ENCODE measurements at places on chromosomes 7 and 10.

- no peak for DNase-seq
Observed at GRCh38 chr10:43221419-43222209, 45.3 kb downstream of the RASGEF1A start.

DNA sequence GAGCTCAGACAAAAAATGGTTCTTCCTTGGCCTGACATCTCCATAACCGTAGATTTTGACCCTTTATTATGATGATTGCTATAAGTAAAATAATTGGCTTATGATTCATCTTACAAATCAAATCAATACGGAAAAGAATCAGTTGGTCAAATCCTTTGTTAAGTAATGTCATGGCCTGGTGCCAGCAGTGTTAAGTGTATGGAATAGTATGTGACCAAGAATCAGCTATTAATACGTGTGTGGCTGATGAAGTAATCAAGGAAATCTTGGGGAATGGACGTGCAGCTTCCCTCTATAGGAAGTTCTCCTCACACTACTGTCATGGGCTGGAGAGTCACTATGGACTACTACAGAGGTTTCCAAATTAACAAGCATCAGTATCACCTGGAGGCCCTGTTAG lies 230.6 kb downstream of the TWIST1 start:
- DNase-seq: no peak

DNA sequence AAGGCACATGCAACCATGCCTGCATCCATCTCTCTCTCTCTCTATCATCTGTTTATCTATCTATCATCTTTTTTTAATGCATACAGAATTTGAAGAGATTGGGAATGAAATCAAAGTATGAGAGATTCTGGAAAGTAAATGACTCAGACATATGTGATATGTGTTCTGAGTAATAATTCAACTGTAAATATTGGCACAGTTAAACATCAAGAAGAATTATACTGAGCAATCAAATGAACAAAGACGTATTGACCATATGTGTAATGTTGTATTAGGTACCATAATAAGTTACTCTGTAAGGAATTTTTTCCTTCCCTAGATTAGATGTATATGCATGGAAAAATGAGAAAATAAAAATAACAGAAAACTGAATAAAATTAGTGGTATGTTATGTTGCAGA lies 108.3 kb downstream of the SUGCT start:
- DNase-seq: no peak

GRCh38 chr10:9302140-9302746 lies 1247.8 kb downstream of the GATA3 start:
- DNase-seq: no peak

DNA sequence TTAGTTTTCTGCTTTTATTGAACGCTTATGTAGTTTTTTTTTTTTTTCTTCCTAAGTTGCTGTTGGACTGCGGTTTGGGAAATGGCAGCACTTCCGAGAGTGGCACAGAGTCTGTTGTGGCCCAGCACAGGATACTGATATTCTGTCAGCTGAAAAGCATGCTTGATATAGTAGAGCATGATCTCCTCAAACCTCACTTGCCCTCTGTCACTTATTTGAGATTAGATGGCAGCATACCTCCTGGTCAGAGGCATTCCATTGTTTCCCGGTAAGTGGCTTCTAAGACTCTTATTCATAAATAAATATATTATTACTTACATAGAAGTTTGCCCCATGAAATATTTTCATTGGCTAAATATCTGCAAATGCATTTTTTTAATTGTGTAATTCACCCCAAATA lies 101.1 kb downstream of the BTAF1 start:
- no peak for DNase-seq

DNA sequence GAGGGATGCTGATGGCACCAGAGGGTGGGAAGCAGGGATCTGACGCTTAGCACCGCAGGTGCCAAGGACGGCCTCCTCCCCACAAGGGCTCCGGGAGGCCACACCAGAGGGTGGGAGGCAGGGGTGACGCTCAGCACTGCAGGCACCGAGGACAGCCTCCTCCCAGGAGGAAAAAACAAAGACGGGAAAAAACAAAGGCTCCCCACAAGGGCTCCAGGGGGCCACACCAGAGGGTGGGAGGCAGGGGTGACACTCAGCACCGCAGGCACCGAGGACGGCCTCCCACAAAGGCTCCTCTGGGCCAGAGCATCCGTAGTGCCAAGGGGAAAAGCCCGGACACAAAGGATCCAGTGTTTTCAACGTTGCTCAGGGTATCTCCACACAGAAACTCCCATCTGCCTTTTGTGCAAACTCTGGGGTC lies 25.6 kb downstream of the DIP2C start:
- no peak for DNase-seq

- DNase-seq: no peak
Observed at GRCh38 chr10:22683140-22683389, 31.3 kb downstream of the PIP4K2A start.

DNA sequence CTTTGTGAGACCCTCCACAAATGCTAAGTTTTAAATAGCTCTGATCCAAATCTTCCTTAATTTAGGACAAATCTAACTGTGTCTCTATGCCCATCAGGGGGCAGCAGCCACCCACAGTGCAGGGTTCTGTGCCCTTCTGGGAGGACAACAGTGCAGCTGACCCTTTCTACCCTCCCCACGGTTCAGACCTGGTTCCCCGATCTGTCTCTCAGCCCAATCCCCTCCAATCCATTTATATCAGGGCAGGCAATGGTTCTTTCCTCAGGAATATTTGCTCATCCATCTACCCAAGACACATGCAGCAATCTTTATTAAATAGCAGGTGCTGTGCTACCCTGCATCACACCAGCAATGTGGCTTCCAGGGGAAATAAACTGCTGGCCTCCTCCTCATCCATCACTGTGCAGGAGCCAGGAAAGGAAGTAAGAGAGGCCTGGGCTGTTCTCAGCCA lies 4.0 kb upstream of the RBM28 start:
- DNase-seq: no peak

GRCh38 chr7:102445674-102446071 lies 12.3 kb downstream of the ORAI2 start:
- no peak for DNase-seq

DNA sequence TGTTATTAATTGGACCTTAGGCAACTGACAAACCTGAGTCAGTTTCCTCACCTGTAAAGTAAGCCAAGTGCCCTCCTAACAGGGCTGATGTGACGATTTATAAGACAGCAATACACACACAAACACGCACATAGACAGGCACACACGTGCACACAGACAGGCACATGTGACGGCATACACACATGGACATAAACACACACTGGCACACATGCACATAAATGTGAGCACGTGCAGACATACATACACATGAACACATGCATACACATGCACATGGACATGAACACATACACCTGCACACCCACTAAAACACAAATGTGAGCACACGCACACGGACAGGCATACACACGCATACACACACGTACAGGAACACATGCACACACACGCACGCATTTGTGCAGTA lies 148.9 kb downstream of the PRKCQ start:
- no peak for DNase-seq

DNA sequence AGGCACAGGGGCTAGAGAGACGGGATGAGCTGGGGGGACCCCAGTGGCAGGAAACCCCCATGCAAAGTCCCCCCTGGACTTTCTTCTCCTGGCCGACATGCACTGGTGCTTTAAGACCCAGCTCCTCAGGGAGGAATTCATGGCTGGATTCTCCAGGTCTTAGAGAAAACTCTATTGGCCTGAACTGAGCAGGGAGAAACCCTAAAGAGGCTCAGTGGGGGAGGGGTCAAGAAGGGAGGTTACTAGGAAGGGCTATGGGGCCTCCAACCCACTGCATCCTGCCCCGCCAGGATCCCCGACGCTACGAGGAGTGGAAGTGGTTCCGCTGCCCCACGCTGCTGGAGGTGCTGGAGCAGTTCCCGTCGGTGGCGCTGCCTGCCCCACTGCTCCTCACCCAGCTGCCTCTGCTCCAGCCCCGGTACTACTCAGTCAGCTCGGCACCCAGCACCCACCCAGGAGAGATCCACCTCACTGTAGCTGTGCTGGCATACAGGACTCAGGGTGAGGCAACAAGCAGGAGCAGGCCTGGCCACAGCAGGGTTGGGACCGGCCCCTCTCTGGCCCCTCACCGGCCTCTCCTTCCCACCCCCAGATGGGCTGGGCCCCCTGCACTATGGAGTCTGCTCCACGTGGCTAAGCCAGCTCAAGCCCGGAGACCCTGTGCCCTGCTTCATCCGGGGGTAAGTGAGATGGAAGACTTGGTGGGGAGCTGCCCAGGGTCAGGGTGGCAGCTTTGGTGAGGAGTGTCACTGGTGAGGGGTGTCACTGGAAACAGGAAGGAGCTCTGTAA lies 13.8 kb downstream of the ATG9B start:
- DNase-seq: no peak

DNA sequence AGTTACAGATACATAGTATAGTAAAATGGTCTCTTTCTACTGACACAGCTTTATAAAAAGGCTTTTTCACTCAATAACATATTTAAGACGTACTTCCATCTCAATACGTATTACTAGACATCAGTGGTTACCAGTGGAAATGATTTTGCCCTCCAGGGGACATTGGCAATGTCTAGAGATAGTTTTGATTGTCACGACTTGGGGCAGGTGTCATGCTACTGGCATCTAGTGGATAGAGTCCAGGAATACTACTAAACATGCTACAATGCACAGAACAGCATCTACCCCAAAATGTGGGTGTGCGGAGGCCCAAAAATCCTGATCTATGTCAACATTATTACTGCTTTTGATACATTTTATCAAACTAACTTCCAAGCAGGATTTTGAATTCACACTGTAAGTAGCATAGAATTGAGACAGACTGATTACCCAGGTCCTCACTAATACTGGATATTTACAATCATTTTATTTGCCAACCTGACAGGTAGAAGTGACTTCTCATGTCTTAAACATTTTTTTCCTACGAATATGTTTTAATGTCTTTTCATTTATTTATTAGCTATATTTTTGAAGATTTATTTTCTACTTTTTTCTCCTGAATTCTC lies 53.8 kb downstream of the HGF start:
- DNase-seq: no peak

DNA sequence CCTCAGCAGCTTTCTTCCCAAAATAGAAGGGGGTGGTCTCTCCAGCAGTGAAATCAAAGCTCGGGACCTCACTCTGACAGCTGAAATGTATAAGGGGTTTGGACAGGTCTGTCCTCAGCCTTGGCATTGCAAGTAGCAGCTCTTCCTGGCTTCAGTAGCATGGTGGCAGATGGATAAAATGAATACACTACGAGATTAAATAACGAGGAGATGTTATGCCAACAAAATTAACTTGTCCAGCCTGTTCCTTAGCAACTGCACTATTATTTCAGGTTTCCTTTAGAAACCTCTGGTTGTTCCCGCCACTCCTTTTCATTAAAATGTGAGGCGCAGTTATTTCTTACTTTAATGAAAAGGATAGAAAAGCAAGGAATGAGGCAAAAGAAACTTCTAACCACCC lies 24.9 kb downstream of the PRLHR start:
- DNase-seq: no peak

GRCh38 chr7:74656441-74656836 lies 1.1 kb upstream of the GTF2I start:
- DNase-seq: peak; percentile 43

DNA sequence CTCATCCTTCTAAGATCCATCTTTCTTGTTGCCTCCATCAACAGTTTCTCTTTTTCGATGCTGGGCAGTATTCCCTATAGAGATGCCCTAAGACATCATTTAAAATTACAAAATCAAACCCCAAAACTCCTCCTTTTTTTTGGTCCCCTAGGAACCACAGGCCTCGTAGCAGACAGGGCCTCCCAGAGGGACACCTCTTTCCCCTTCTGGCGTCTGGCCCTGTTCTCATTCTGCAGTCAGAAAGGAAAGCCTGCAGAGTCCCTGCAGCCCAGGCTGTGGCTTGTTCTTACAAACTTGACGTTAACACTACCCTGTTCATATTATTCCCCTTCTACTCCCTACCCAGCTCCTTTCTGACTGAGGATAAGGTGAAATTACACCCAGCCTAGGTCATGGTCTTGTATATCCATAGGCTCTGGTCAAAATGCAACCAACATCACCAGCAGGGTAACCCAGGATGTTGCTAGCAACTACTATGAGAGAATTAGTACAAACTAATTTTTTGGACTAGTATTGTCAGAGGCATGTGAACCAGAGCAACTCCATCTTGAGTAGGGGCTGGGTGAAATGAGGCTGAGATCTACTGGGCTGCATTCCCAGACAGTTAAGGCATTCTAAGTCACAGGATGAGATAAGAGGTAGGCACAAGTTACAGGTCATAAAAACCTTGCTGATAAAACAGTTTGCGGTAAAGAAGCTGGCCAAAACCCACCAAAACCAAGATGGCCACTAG lies 3.5 kb upstream of the EPHA1 start:
- no peak for DNase-seq

GRCh38 chr10:112763916-112764520 lies 186.0 kb upstream of the TCF7L2 start:
- no peak for DNase-seq

GRCh38 chr7:50795831-50796230 lies 13.1 kb upstream of the GRB10 start:
- DNase-seq: no peak

DNA sequence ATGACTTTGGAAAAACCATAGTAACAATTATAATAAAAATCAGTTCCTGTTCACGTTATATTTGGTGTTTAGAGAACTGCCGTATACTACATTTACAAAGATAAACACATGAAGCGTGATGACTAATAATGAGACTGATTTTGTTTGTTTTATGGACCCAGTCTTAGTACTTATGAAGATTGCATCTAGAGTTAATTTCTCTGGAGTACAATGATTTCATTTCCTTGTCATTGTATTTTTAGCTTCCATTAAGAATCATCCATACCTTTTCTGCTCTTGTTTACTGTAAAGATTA lies 2.9 kb downstream of the RBM20 start:
- DNase-seq: no peak

- no peak for DNase-seq
Observed at GRCh38 chr7:137994216-137994615, 7.7 kb downstream of the CREB3L2 start.

DNA sequence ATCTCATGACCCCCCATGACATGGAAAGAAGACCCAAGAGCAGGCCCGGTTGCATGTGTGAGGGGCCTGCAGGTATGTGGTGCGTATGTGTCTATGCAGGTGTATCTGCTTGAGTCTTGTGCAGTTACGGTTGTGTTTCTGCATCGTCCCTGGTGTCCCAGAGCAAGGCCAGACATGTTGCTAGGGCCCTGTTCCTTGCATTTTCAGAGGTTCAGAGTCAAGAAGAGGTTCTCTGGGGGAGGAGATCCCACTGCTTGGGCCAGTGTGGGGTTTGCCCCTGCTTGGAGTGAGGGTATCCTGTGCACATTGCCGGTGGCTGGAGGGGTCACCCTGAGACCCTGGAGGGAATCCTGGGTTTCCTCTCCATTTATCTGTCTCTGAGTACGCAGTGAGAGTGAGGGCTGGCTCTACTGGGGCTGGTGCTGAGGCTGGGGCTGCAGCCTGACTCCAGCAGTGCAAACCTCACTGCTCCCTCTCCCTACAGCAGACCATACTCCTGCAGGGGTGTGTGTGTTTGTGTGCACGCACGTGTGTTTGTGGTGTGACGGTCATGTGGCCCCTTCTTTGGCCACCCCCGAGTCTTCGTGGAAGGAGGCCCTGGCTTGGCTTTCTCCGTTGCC lies 4.1 kb downstream of the TRIM8 start:
- DNase-seq: no peak
